ENCODE measurements at places on chromosomes 5 and 9. TPM values are rescaled to one million over a fixed set of nuclear protein-coding genes. Genes with fewer than 3 reads are reported as not detected.

GRCh38 chr5:72938206-72938605 is 17.6 kb upstream of the FCHO2 start:
- DNase-seq, result no peak

- DNase-seq, result no peak
These were observed 48.9 kb upstream of the DENND4C start for GRCh38 chr9:19181561-19181960.

GRCh38 chr5:33425314-33425713 is 15.5 kb upstream of the TARS1 start:
- DNase-seq, result no peak

PLPP7 gene
- 0.76 TPM for total RNA-seq

- no peak for DNase-seq
These were observed 39.6 kb upstream of the CEP72 start for GRCh38 chr5:572398-573019.

DNA sequence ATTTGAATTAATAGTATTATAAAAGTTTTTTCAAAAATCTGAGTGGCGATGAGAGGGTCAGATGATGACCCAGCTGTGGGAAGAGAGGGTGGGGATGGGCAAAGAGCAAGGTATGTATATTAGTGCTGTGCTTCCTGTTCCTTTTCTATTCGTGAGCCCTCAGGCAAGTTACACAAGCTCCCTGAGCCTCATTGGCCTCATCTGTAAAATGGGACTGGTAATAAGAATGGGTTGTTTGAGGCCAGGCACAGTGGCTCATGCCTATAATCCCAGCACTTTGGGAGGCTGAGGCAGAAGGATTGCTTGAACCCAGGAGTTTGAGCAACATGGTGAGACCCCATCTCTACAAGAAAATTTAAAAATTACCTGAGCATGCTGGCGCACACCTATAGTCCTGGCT is 24.0 kb upstream of the MLANA start:
- DNase-seq, result no peak

FAM169A gene
- total RNA-seq, result 1.2 TPM

HMMR gene
- 0.74 TPM for total RNA-seq

STK32A gene
- 3.5 TPM for total RNA-seq

DNA sequence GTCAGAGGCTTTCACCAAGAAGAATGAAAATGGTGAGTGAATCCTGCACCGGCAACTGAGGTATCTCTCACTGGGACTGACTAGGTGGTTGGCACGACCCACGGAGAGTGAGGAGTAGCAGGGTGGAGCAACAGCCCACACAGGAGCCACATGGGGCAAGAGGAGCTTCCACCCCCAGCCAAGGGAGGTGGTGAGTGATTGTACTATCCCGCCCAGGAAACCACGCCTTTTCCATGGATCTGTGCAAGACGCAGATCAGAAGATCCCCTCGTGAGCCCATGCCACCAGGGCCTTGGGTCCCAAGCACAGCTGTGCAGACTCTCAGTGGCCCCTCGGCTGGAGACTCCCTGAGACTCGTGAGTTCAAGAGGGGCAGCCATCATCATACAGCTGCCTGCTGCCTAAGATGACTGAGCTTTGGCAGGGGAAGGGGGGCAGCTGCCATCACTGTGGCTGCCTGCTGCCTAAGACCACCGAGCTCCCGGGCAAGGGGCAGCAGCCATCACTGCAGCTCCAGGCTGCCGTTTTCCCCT is 229.5 kb downstream of the AP3B1 start:
- peak; percentile 49 for DNase-seq

RASGRF2 gene
- total RNA-seq, result 10.5 TPM

MSANTD3 gene
- total RNA-seq, result 21.6 TPM

DNA sequence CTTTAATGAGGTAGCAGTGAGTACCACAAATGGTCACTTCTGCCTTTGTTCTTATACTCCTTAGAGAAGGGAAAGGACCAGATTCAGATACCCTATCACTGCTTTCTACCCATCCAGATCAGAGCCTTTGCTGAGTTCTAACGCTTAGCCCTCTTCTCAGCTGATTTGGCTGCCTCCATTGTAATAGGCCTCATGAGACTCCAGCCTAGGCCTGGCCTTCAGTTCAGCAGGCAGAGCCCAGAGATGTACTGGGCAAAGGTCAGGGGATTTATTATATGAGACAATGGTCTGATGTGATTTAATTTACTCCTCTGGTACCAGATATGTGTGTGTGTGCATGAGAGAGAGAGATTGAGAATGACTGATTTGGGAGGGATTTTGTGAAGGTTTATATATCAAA is 124.7 kb downstream of the GHR start:
- no peak for DNase-seq

ELAVL2 gene
- 0.27 TPM for total RNA-seq

ECSCR gene
- total RNA-seq, result 8.4 TPM

GRCh38 chr9:33446946-33447798 is at the start of gene AQP3:
AQP3 (minus strand) TSS chr9:33447593; CDS start chr9:33447530, 63 bp downstream.
- peak; percentile 69 for DNase-seq

FRMD3 gene
- 13.4 TPM for total RNA-seq

GRCh38 chr9:17422994-17423680 is 155.7 kb upstream of the SH3GL2 start:
- no peak for DNase-seq

PCDHB12 gene
- total RNA-seq, result 6.3 TPM

TPM2 gene
- total RNA-seq, result 89.3 TPM

GRCh38 chr5:78182838-78183237 is 111.7 kb downstream of the AP3B1 start:
- DNase-seq, result no peak

TMEFF1 gene
- not detected for total RNA-seq

BAAT gene
- not detected for total RNA-seq

DNA sequence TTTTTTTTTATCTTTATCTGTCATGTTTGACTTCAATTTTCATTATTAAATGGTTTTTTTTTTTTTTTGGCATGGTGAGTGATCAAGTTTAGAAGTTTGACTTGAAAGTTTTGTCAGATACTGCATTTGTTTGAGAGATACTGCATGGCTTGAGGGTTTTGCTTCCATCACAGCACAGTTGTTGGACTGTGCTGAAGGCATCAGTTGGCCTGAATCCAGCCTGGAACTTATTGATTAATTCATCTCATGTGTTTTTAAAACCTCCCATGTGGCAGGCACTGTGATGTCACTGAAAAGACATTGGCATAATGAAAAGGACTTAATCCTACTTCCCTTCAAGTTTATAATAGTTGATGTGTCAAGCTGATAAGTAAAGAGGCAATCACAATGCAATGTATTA is 128.4 kb downstream of the FGF10 start:
- no peak for DNase-seq

DNA sequence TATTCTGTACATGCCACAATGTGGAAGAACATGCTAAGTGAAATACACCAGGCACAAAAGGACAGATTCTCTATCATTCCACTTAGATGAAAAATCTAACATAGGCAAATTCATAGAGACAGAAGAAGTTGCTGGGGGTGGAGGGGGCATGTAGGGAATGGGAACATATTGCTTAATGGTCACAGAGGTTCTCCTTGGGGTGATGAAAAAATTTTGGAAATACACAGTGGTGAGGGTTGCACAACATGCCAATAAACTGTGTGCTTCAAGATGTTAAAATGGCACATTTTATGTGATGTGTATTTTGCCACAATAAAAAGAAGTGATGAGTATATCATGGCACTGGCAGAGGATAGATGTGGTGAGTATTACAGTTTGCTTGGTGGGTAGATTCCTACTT is 111.9 kb downstream of the SUSD1 start:
- DNase-seq, result no peak

GRCh38 chr9:86795823-86796553 is 151.3 kb downstream of the GAS1 start:
- DNase-seq, result no peak

DNA sequence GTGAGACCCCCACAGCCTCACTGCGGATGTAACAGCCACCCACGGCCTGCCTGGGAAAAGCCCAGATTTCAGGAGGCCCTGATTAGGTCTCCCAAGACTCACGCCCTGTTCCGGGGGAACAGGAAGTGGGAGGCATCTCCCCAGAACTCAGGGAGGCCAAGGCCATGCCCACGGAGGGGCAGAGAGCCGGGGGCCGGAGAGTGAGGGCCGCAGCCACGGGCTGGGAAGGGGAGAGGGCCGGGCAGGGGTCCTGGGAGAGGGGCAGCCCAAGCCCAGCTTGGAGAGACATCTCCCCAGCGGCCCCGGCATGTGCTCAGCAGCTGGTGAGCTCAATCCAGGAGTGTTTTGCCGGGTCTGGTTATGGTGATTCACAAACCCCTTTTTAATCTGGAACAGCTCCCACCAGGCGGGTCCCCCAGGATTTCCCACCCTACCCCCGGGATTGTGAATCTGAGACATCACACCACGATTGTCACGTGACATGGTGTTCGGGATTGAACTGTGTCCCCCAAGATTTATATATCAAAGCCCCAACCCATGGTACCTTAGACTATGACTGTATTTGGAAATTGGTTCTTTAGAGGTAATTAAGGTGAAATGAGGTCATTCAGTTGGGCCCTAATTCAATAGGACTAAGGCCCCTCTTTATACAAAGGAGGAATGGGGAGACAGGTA is 26.6 kb downstream of the KCNT1 start:
- no peak for DNase-seq

DNA sequence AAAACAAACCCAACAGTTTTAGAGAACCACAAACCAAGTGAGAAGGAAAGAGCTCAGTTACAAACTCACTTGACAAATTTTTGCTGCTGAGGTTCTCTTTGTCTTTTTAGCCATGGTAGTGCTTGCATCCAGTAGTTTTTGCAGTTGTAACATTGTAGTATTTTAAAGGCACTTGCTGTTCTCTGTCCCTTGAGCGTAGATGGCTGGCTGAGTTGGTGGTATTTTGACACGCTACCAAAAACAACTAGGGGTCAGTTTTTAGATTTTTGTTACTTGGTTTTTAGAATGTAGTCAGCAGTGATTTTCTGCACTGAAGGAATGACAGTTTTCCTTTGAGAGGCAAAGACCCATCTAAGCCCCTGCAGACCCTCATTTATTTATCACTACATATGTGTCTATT is 58.0 kb downstream of the TLE4 start:
- no peak for DNase-seq

DNA sequence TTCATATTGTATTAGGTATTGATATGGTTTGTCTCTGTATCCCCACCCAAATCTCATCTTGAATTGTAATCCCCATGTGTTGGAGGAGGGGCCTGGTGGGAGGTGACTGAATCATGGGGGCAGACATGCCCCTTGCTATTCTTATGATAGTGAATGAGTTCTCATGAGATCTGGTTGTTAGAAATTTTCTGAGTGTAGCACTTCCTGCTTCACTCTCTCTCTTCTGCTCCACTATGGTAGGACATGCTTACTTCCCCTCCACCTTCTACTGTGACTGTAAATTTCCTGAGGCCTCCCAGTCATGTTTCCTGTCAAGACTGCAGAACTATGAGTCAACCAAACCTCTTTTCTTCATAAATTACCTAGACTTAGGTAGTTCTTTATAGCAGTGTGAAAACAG is 187.4 kb upstream of the SLC24A2 start:
- no peak for DNase-seq

DNA sequence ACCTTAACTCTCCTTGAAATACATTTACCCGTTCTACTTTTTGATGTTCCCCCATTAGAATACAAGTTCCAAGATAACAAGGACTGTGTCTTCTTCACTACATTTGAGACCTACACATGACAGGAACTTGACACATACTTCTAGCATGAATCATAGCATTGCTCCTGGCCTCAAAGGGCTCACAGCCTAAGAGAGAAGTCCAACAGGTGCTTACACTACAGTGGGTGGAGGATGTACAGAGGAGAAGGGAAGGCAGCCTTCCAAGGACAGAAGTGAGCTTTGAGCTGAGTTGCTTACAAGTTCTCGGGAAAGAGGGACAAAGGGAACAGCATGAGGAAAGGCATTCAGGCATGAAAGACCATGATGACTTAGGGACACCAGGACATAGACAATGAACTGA is 56.9 kb upstream of the MSX2 start:
- no peak for DNase-seq

DNA sequence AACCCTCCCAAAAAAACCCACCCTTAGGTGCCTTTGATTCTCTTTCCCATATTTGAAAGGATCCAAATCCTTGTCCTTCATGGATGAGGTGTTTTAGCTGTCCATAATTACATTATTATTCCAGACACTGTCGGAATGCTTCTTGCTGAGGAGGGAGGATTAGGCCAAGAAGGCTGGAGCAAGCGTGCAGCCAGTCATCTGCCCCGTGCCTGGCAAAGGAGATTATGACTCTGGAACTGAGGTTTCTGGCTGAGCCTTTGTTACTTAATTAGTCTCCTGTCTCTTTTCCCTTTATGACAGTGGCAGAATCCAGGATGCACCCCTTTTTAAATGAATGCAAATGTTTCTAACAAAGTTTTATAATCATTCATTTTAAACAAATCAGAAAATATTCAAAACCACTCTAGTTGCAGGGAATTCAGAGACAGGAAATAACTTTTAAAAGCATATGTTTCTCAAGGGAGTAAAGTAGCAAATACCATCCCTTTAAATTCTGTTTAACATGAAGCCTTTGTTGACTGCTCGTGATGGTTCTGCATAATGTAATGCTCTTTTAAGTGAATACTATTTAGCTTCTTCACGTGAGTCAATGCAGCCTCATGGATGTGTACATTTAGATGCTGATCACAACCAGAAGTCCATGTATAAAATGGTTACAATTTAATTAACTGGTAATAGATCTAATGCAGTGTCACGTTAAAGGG is 69.8 kb downstream of the GALNT10 start:
- no peak for DNase-seq

PCDHB11 gene
- total RNA-seq, result 2.1 TPM

RASEF gene
- 20.2 TPM for total RNA-seq

PDE6A gene
- not detected for total RNA-seq

DNA sequence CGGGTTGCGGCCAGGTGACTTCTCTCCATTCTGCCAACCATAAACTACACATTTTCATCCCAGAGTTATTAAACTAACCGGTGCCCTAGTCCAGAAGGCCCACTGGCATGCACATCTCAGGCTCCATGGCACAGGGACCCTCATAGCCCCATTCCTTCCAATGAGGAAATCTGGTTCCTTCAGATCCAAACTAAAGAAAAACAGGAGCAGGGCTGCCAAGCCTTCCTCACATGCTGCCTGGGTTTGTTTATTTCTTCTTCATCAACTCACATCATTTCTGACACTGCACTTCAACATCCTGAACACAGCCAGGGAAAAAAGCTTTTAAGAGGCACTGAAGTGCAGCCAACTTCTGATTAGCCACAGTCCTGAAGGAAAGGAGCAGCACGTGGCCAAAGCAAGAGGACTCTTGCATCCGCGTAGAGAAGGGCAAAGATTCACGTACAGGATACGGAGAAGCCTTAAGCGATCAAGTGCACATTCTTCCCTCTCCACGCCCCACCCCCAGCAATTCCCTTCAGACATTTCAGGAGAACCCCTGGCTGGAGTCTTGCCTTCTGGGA is 22.5 kb downstream of the LHFPL2 start:
- no peak for DNase-seq

- no peak for DNase-seq
These were observed 1.2 kb downstream of the CORO2A start for GRCh38 chr9:98191181-98191608.

- no peak for DNase-seq
These were observed 8.4 kb downstream of the LHX3 start for GRCh38 chr9:136196404-136197083.

SPINK4 gene
- total RNA-seq, result not detected

LRRC26 gene
- total RNA-seq, result not detected
